ENCODE measurements at places on chromosomes 12 and 14.

- DNase-seq: no peak
Measured at GRCh38 chr14:22227084-22227483, 361.9 kb downstream of the DAD1 start.

DNA sequence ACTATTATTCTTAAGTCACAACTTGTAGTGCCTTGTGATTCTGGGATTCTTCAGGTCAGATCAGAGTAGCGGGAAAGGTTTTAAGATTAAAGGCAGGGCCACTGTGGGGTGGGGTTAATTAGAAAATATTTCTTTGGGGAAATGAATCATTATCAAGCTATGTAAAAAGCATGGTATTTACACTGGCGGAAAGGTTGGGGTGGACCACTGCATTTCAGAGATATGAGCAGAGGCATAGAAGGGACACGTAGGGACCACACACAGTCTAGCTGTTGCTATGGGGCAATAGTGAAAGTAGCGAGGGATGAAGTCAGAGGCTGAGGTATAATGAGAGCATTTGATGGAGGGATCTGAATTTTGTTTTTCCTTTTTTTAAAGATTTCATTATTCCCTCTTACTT is 31.7 kb upstream of the KCNH3 start:
- no peak for DNase-seq

DNA sequence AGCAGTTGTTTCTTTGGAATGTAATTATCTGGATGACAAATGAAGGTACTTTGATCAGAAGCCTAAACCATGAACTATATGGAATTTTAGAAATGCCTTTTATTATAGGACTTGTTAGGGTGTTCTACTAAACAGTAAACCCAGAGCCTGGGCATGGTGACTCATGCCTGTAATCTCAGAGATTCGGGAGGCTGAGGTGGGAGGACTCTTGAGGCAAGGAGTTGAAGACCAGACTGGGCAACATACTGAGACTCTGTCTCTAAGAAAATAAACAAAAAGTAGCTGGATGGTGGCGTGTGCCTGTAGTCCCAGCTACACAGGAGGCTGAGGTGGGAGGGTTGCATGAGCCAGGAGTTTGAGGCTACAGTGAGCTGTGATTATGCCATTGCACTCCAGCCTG is 23.9 kb downstream of the PALS1 start:
- no peak for DNase-seq

DNA sequence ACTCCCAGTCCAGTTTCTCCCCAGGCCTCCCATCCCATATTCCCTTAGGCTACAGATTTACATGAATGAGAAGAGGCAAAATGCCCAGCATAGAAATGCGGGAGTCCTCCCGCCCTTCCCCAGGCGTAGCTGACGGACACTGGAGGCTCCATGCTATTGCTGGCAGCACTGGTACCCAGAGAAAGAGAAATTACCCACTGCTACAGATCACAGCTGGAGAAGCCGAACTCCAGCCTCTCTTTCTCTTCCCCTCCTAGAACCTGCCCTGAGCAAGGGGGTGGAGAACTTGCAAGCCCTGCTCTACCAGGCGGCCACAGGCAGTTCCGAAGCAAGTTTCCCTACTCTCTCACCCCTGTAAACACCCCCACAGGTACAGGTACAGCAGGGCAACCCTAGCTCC is 3.6 kb downstream of the LTBR start:
- no peak for DNase-seq

DNA sequence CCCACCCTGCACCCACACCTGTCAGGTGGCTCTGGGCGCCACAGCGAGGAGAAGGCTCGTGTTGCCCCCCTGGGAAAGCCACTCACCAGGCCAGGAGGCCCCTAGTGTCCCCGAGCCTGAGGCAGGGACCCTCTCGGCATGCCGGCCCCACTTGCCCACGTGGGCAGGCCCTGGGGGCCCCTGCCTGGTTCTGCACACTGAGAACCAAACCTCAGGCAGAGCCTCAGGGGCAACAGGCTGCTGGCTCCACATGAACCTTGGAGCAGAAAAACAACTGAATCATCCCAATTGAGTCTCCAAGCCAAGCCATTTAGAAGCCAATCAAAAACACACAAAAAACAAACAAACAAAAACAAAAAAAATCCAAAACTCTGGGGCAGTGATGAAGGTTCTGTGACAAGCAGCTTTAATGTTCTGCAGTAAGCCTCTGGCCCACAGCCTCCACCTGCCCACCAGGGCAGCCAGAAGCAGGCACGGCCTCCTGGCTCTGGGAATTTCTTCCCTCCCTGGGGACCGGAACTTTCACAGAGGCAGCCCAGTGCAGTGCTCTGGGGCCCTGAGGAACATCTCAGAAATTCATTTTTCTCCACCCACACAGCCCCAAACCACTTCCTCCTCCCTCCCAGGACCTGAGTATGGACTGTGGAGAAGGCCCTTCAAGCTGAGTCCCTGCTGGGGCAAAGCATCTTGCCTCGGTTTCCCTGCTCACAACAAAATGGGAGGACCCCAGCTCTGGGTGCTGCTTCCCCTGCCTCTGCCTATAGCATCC is 90.2 kb downstream of the CHGA start:
- no peak for DNase-seq

DNA sequence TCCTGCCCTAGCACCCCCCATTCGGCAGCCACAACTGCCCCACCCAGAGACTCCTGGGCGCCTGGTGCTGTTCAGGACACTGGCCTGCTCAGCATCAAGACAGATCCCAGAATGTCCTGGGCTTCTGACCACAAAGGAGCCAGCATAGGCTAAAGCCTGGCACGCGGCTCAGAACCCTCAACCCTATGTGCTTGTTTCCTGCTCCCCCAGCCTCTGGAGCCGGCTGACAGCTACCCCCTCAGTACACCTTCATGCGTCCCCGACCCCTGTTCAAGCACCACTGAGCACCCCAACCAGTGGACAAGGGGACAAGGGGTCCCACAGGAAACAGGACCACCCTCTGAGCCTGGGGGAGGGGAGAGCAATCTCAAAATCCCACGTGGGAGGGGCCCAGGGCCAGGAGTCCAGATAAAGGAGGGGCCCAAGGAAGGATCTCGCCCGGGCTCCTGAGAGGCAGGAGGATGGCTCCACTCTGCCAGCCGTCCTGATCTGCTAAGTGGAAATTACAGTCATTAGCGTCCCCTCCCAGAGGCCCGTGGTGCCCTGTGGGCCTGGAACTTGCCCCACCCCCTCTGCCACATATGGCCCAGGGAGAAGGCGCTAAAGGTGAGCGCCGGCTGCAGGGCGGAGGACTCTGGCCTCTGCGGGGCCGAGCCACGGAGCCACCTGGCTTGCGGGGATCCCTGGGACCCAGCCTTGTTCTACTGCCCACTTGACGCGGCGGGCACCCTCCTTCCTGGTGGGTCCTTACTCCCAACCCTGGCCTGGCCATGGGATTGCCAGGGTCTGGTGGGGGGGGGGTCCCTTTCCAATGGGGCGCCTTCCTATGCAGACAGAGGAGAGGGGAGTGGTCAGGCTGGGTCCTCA is 27.2 kb upstream of the GPR132 start:
- DNase-seq: no peak

DNA sequence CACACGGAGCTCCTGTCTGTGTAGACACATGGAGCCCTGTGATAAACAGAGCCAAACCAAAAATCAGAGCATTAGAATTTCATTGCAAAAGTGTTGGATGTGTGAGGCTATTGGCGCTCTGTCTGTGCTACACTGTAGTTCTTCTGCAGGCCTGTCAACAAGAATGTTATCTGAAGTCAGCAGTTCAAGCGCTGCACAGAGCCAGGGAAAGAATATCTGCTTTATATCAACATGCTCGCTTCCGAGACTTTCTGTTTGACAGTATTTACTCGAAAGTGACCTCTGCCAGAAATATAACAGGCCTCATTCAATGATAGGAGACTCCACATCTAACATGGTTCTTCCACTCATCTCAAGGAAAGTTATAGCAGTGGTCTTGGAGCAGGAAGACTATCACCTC is 118.3 kb downstream of the CCER1 start:
- DNase-seq: no peak
